ENCODE measurements at places on chromosomes 11 and 22.

DNA sequence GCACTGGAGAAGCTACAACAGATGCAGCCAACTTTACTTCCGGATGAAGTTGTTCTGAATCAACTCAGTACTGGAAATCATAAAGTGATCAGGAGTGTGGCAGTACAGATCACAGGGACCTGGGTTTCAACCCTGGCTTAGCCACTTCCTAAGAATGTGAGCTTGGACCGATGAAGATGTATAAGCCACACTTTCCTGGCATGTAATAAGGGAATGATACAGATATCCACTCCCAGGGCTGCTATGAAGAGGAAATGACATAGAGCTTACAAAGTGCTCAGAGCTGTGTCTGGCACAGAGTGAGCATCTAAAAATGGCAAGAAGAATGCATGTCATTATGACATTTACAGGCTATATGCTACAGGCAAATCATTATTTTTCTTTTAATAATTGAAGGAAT lies 378.7 kb downstream of the NTM start:
- DNase-seq, result peak; percentile 97

GRCh38 chr11:125105926-125106325 lies 5.5 kb downstream of the TMEM218 start:
- no peak for DNase-seq

DNA sequence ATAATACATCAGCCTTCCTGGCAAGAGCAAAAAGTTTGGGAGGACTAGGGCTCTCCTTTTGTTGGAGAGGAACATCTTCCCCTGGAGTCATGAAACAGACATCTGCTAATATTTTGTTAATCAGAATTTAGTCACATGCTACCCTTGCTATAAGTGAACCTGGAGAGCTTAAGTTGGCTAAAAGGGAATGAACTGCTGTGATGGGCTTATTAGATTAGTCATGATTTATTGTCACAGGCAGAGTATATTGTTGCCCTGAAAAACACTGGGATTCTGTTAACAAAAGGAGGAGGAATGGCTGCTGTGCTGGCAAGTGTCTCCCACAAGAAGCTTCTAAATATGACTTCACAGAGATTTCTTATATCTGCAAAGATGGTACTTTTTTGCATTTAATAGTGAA lies 16.0 kb downstream of the TCP11L1 start:
- no peak for DNase-seq

DNA sequence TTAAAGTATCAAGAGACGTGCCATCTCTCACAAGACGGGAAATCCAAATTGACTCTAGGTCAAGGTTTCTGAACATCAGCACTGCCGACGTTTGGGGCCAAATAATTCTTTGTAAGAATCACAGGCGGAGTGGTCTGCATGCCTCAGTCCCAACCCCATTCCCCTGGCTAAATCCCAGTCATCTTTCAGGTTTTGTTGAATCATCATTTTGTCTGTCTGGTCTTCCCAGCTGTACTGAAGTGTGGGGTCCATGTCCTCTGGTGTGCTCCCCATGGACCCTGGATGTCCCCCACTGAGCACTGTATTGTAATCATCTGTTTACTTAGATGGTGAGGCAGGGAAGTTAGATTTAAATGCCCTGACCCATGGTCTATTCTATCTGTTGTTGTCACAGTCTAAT lies 103.6 kb upstream of the GALNT18 start:
- DNase-seq, result no peak

GRCh38 chr22:29112121-29112520 lies 39.3 kb downstream of the KREMEN1 start:
- DNase-seq, result no peak

- DNase-seq, result no peak
Measured at GRCh38 chr11:118533769-118534729, 3.1 kb downstream of the TMEM25 start.

- DNase-seq, result no peak
Measured at GRCh38 chr11:128594226-128594625, 6.9 kb upstream of the ETS1 start.

DNA sequence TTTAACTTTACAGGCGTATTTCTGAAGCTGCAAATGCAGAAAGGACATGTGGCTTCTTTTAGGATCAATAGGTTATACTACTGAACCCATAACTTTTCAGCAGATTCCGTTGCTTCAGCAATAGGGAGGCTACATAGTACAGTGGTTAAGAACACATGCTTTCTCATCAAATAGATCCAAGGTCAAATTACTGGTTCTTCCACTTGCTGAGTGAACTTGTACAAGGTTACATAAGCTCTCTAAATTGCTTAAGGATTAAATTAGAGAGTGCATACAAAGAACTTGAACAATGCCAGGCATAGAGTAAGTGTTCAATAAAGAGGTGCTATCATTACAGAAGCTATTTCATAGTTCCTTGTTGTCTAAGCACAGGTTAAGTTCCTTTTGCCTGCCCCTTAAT lies 129.6 kb downstream of the BARX2 start:
- DNase-seq, result no peak

DNA sequence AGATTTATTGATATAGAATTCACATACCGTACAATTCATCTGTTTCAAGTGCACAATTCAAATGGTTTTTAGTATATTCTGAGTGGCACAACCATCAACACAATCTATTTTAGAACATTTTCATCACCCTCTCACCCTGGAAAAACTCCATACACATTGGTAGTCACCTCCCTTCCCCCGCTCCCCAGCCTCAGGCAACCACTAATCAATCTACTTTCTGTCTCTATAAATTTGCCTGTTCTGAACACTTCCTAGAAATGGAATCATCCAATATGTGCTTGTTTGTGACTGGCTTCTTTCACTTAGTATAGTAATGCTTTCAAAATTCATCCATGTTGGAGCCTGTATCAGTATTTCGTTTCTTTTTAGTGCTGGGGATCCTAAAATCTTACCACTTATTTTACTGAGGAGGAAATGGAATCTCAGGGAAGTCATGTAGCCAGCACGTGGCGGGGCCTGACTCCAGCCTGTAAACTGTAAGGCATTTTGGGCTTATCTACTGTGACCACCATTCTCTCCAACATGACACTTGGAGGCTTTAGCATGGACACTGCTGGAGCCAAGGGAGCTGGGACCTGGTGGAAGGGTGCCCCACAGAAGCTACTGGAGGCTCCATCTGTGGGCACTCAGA lies 905 bp upstream of the UCP3 start:
- no peak for DNase-seq

GRCh38 chr11:118610773-118611432 lies 3.5 kb downstream of the PHLDB1 start:
- DNase-seq, result no peak

- peak; percentile 55 for DNase-seq
Measured at GRCh38 chr11:13210424-13210823, 67.2 kb upstream of the BMAL1 start.

- no peak for DNase-seq
Measured at GRCh38 chr11:128776424-128777284, 82.8 kb downstream of the FLI1 start.

- DNase-seq, result no peak
Measured at GRCh38 chr11:8375460-8375859, 111.8 kb upstream of the LMO1 start.

DNA sequence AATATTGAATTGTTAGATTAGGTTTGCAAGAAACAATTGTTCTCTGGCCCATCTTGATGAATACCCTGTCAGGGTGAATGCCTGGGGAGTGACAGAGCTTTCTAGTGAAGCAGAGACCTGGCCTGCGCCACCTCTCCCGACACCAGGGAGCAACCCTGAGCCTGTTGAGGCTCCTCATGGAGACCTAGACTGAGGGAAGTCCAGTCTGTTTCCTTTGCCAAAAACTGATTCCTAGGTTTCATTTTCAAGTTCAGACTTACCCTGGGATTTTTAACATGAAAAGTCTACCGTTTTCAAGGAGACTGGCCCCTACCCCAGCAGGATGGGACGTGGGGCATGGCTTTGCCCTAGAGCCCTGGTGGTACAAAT lies 173.7 kb upstream of the SORL1-AS1 start:
- DNase-seq, result no peak

GRCh38 chr11:75589051-75589450 lies 27.0 kb downstream of the SERPINH1 start:
- no peak for DNase-seq

DNA sequence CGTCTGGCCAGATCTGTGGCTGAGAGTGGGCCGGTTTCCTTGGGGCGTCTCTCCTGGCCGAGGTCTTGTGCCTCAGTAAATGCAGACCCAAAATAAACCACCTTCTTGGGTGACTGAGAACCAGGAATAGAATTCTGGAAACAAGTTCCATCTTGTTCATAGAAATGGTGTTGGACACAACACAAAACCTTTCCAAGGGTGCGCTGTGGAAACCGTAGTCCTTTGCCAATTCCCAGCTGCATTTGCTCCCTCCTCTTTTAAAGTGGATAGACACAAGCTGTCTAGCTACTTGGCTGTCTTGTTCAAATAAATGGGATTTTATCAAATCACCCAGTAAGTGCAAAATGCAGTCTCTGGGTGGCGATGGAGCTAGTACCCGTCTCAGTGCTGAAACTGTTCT lies 300.2 kb downstream of the SHANK2 start:
- no peak for DNase-seq

- DNase-seq, result no peak
Measured at GRCh38 chr11:10898003-10898762, 40.3 kb upstream of the ZBED5 start.

GRCh38 chr22:22168190-22168940 lies 76.2 kb upstream of the VPREB1 start:
- DNase-seq, result peak; percentile 6
